ENCODE measurements at places on chromosomes 12 and 14.

- DNase-seq: no peak
These were observed 22.0 kb upstream of the DRAM1 start for GRCh38 chr12:101855364-101855884.

DNA sequence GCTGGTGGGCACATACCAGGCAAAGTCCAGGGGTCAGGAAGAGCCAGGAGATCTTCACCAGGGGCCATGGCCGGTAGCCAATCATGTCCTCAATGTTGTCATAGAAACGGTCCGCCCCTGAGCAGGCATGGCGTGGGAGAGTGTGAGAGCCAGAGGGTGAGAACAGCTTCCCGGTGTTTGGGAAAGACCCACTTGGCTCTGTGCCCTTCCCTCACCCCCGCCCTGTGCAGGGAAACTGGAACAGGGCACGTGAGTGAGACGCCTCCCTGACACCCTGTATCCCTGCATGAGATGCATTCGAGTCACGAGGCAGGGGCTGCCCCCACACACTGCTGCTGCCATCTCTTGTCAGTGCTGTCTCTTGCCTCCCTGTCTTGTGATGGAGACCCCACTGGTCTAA, 20.7 kb downstream of the SLC6A12 start:
- DNase-seq: no peak

- DNase-seq: no peak
These were observed 117.2 kb downstream of the PPM1H start for GRCh38 chr12:62817556-62818271.

DNA sequence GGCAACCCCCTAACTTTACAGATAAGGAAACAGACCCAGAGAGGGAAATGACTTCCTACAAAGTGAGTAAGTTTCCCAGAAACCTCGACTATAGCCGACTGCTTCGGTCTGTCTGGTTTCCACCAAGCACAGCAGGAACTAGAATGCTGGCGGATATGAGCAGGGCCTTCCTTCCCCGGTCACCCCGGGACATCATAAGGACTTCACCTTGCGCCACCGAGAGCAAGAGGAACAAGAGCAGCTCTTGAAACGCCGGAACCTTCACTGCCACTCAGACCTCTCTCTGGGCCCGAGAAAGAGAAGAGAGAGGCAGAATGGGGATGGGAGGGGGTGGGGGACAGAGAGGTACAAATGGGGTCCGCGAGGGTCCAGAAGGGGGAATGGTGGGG, 29.4 kb upstream of the GPR68 start:
- no peak for DNase-seq

- DNase-seq: peak; percentile 71
These were observed 515.7 kb upstream of the ATXN7L3B start for GRCh38 chr12:74021937-74022336.

DNA sequence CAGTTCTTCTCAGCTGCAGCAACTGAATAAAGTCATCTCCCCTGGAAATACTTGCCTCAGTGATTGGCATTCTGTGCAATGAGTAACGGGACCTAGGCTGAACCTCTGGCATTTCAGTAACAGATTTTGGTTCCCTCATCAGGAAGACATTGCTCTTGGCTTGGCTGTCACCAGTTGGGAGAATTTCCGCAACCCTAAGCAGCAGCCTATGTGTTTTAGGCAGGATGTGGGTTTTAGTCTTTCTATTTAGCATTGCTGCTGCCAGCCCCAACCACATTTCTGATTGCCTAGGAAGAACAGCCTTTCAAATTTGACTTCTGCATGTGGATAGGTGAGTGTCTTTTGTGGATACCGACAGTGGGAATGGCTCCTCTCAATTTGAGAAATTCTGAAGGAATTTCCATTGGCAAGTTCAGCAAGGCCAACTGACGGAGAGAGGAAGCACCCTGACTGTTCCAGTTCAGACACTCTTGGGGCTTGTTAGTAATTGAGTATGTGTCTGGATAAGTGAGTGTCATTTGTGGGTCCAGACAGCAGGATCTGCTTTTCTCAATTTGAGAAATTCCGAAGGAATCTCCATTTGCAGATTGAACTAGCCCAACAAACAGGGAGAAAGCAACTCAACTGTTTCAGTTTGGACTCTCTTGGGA, 19.0 kb upstream of the CLEC2A start:
- DNase-seq: no peak

Data from body of pancreas (tissue), 4 donors.